ENCODE measurements at places on chromosomes 7 and 10.
A peak's percentile ranks its signal among the peaks of the same experiment; 100 is the strongest.

GRCh38 chr10:19518632-19519031 lies 297.6 kb upstream of the PLXDC2 start:
- no peak for DNase-seq

DNA sequence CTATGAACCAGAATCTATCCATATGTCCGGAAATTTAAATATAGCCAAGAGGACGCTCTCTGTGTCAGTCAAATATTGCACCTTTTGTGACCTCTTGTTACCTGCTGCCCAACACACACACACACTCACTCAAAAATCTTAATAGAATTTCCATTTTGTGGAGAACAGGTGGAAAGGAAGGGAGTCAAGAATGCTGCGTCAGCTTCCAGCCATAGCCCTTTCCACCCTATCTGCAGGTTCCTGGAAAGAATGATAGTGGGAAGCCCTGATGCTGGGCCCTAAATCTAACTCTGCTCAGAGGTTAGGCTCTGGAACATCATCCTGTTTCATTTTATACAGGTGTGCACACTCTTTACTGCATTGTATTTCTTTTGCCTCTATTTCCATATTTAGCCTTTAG lies 9.6 kb upstream of the GPNMB start:
- no peak for DNase-seq

DNA sequence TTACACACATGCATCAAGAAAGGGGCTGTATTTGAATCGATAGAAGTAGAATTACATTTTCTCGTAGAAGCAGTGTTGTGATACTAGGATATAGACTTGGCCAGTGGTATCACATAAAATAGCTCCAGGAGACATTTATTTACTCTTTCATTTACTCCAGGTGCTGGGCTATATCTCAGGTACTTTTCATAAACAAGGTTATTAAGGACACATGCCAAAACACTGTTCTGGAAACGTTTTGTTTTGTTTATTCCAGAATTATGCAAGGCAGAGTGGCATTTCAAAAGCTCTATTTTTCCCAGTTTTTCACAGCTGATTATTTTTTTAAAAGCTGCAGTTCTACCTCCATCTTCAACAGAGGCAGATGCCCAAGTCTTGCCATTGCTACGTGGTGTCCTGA lies 37.8 kb upstream of the SEC61G start:
- DNase-seq = no peak

- no peak for DNase-seq
Measured at GRCh38 chr10:123841560-123841959, 50.0 kb downstream of the CPXM2 start.

- DNase-seq = no peak
Measured at GRCh38 chr7:932651-932975, 21.9 kb downstream of the ADAP1 start.

DNA sequence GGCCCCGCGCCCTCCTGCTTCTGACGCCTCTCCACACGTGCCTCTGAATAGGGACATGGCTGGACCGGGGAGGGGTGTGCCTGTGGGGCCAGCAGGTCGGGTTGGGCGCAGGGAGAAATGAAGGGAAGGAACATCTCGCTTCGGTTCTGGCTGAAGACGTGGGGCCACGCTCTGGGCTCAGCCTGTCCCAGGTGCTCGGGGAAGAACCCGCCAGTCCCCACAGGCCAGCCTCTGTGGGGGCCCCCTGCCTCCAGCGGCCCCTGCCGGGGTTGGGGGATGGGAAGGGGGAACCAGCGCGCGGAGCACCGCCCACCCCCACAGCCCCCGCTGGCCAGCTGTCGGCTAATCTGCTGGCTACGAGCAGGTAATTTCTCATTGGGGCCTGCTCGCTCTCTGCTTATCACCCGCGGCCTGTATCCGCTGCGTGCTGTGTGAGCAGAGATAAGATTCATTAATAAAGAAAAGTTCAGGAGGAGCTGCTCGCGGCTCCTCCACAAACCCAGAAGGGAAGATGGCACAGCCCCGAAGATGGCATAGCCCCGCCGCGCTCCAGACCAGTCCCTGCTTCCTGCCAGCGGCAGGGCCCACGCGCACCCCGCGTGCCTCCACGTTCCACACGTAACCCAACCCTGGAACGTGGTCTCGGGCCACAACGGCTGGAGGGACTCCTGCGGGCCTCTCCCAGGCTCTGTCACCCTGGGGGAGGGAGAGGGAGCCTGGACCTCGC lies 186.2 kb downstream of the ELFN1 start:
- no peak for DNase-seq

- peak; percentile 23 for DNase-seq
Measured at GRCh38 chr7:20778063-20778721, 8.5 kb downstream of the SP8 start.

Measured in choroid plexus epithelial cell (primary cell).